ENCODE measurements at places on chromosomes 6 and 20.

DNA sequence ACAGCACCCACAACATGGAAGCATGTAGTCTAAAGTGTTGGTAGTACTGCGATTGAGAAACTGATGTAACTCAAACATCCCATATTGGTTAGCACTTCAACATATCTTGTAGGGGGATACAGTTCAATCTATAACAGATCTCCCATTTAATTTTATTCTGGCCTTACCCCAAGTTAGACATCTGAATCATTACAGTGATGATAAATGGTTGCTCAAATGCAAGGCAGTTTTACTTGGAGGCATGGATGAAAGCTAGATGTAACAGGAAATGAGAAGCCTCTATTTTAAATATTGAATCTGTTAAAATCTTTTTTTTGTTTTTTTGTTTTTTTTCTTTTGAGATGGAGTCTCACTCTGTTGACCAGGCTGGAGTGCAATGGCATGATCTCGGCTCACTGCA is 44.2 kb upstream of the FAM50B start:
- DNase-seq: no peak

DNA sequence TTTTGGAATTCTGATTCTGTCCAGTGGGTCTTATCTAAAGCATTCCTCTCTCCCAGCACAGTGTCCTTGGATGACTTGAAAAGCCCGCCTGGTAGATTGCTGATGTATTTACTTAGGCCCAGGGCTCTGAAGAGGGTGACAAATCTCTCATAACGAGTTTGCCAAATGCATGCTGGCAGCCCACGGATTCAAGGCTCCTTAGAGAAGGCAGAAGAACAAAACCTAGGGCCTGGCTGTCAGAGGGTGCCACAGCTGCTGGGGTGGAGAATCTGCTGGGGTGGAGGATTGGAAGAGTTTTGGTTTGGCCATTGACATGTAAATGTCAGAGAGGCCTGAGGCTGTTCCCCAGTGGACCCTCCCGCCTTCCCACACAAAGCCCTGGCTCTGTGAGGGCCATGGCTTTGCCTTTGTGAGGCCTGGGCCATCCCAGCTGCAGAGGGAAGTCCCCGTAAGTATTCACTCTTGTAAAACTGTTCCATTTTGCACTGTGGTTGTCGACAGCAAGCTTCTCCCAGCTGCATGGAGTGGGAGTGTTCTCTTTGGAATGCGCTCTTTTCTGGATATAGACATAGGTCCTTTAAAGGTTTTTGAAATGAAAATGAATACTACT is 50.3 kb downstream of the ANKRD6 start:
- DNase-seq: peak; percentile 8

DNA sequence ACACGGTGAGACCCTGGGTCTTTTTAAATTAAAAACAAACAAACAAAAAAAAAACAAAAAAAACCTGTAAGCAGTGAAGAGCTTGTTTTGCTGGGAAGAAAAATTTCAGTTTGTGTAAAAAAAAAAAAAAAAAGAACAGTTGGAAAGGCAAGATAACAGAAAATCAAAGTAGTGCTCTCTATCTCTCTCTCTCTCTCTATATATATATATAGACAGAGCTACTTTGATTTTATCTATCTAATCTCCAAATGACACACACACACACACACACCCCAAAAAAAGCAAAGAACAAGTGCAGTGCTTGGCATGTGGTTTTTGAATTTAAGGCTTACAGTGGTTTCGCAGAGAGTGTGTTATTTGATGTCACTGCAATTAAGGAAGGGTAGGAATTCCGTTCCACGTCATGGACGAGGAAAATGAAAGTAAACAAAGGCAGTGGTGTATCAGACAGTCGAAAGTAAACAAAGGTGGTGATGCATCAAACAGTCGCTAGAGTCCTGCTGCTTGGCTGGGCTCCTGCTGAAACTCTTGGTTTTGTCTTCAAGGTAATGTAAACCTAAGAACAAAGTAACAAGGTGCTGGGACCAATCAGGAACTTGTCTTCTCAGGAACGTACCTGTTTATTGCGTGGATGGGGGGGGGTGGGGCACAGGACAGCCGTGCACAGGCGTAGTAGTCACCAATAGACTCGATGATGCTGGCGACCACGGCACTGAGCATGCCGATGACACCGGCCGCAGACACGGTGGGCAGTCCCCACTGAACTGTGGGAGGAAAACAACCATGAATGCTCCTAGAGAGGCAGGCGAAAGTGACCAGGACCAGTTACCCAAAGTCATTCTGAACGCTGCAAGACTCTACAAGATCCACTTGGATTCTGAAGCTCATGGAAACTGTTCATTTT is 131.8 kb downstream of the SLC23A2 start:
- DNase-seq: no peak

- DNase-seq: peak; percentile 70
These were observed 65.9 kb downstream of the PTPN1 start for GRCh38 chr20:50575865-50576720.

DNA sequence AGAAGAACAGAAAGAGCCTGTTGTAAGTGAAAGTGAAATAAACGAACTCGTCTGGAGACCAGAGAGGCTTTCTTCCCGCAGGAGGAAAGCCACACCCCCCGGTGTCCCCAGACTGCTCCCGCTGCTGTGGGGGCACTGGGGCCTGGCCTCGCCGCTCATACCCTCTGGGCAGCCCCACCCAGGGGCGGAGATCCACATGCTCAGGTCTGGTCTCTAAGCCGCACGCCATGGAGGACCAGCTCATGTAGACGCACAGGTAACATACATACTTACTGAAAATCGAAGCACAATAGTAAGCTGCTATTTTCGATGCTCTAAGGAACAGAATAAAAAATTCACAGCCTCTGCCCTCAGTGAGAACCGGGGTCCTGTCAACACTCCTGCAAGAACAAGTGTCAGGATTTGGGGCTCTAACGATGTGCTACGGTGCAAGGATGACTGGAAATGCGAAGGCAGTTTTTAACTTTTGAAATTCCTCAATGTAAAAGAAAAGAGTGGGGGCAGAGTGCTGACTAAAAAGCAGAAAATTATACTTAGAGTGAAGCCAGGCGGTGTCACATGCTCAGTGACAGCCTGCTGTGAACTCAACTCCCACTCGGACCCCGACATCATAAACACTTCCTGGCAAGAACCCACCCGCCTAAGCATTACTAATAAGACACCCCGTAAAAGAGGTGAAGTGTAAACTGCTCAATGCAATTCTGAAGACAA is 110.5 kb downstream of the IRF4 start:
- DNase-seq: no peak

- no peak for DNase-seq
These were observed 93.8 kb downstream of the SCP2D1 start for GRCh38 chr20:18907353-18907752.

- DNase-seq: no peak
These were observed 985.1 kb upstream of the SLC35B3 start for GRCh38 chr6:9420316-9421015.

Data from NCI-H1092 treated with DMSO at 0.1 percent for 48 hours (cell line).